ENCODE measurements at places on chromosomes 5 and 9.

- peak; percentile 9 for DNase-seq
These were observed 142.7 kb downstream of the MLLT3 start for GRCh38 chr9:20479419-20480155.

DNA sequence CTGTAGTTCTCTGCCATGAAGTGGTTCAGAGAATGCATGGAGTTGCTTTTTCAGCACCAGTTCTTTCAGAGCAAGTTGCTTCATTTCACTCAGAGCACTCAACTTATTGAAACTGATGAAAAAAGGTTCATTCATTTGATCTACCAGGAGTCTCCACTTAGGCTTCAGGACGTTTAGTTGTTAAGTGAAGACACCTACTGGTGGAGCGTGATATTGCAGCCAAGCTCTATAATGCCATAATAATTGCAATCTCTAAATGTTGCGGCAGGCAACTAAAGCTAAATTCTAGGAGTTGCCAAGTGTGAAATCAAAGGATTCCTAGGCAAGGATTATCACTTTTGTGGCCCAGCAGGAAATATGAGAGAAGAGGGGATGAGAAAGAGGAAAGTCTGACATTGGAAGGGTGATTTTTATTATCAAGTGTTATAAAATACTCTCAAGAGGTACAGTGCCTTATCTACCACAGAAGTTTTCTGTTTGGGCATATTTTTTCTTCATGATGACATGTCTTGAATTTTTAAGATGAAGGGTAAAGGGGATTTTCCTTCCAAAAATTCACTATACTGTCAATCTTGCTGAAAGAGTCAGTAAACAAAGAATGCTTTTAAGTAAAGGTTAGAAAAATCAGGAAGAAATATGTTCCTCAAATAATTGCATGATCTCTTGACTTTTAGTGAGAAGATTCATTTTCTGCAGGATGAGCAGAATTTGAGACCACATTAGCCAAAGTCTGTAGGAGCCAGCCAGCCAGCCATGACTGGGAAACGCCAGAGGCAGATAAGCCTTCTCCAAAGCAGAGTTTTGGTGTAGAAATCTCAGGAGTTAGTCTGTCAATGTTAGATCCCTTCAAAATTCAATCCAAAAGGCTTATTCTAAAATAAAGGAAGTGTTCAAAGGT is 83.4 kb downstream of the SH3PXD2B start:
- no peak for DNase-seq

DNA sequence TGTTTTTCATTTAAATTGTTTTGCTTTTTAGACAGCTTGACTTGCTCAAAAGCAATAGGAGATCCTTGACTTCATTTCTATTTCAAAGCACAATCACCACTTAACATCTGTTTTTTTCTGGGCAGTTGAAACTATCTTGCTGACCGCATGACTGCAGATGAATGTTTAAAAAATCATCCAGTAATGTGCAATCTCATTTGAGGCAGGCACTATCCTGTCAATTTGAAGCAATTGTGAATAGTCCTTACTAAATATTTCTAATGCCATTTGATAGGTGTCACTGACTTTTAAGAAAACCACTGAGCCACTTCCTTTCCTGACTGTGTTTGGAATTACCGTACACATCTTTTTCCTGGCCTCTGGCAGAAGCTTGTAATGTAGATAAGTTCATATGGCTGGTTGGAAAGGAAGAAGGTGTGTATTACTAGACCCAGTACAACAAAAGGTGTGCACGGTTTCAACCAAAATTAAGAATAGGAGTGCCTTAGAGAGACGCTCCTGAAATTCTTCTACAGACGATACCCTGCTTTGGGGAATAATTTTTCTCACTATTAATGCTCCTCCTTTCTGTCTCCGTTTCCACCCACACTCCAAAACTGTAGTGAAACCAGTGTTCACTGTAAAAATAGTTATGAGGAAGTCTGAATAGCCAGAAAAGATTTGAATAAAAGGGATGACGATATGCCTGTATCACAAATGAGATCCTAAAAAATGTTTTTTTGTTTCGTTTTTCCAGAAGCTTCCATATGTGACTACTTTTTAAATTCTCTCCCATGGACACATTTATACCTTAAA is 136.7 kb upstream of the MOCS2 start:
- no peak for DNase-seq

GRCh38 chr5:80468131-80468530 is 19.8 kb upstream of the FAM151B start:
- DNase-seq = no peak

DNA sequence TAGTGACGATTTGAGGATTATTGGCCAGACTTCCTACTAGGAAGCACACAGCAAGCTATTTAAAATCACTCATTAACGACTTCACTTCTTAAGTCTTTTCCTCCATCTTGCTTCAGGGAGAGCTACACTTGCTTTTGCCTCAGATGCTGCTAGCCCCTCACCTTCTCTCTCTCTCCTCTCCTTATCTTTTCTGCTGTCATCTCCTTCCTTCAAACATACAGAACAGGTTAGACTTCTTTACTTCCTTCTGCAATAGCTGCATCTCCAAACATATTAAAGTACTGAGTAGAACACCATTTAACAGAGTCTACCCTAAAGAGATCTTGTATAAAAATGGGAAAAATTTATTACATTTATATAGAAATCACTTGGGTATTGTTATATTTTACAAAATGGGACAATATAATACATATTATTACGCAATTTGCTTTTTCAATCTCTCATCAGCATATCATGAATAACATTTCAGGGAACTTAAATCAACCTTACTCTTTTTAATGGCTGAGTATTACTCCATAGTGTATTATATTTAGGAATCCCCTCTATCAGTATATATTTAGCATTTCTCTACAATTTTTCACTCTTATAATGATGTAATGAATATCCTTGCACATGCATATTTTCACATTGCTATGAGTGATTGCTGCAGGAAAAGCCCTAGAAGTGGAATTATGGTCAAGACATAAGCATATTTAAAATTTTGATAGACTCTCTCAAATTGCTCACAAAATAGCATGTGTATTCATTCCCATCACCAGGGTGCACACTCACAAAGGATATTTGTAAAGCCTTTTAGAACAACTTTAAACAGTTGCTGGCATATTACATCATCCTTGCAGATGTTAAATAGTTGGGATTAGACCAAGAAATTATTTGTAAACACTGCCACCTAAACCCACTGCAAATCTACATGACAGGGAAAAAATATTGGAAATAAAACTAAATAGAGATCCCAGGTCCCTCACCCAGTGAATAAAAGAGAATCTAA is 164.5 kb upstream of the NFIB start:
- DNase-seq = peak; percentile 34

GRCh38 chr5:178116143-178116885 is 3.0 kb downstream of the N4BP3 start:
- DNase-seq = peak; percentile 57

GRCh38 chr9:110128664-110129329 is 79.2 kb downstream of the C9orf152 start:
- DNase-seq = no peak

DNA sequence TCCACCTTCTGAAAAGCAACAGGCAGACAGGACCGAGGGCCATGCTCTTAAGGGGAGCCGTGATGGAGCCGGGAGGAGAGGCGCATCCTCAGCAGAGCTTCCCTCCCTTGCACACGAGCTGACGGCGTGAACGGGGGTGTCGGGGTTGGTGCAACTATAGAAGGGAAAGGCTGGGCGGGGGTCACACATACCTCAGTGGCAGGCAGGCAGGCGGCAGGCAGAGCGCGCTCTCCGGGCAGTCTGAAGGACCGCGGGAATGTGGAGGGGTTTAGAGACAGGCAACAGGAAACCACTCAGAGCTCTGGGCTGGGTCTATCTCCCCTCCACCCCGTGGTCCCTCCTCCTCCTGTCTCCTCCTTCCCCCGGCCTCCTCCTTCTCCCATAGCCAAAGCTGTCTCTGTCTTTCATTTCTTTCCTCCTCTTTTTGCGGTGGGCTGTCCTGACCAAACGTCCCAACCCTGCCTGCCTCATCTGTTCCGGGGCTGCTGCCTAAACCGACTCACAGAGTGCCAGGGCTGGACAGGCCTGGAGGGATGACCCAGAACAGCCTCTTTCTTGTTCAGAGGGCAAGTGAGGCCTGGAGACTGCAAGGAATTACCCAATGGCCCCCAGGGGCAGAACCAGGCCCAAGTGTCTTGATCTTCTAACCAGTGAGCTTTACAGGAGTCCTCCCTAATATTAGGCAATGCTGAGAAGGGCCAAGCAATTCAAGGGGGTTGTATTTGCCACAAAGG is at the start of gene SPARC:
Gene SPARC, minus strand, starts transcription at position 242 of the 734 bp plus-strand sequence. CDS start 10,727 bp downstream, outside the sequence.
- DNase-seq = peak; percentile 94

DNA sequence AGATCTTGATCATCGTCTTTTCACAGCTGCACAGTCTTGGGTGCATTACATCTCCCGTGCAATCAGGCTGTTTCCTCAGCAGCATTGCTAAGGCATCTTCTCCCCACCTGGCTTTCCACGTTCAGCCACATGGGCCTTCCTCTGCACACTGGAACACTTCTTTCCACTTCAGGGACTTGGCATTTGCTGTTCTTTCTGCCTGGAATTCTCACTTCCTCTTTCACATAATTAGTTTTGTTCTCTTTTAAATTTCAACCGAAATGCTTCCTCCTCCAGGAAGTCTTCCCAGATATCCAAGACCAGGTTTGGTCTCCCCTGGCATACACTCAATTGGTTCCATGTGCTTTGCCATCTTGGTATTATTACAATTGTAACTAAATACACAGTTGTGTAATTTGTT is 43.8 kb downstream of the WHRN start:
- DNase-seq = no peak

GRCh38 chr5:42250-42649 is 49.7 kb upstream of the PLEKHG4B start:
- DNase-seq = peak; percentile 7

DNA sequence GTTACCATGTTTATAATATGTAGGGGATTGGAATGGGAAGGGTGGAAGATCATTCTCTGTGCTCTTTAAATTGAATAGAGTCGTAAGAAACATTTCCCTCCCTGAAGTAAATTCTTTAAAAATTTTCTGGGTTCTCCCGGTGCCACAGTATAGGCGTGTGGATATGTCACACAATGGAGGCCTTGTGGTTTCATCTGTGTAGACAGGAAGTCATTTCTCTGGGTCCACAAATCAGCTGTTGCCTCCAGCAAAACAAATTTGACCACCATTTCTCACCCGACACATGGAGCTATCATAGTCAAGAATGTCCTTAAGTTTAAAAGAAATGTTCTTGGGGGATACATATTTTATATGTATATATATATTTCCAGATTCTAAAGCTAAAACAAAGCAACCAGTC is 17.4 kb downstream of the CEP78 start:
- DNase-seq = no peak

DNA sequence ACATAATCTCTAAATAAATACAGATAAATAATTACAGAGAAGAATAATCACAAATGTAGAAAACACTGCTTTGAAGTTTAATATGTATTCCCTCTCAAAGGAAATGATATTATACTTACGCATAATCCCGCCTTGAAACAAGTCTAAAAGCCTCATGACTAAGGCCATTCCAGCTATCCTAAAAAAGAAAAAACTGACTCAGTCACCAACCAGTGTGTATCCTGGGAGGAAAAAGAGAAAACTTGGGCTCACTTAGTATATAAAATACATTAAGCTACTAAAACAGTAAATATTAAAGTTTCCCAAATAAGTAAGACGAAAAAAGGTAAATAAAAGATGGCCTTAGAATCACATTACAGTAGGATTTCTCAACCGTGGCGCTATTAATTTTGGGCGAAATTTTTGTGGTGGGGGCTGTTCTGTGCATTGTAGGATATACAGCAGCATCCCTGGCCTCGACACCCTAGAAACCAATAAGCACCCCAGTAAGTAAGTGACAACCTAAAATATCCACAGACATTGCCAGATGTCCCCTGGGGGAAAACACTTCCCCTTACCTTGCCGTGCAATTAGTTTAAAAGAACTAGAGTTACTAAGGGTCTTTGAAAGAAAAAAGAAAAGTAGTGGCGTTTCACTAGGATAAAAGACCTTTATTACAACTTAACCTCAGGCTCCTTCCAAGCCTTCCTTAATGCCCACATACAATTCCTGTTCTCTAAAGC is 1.1 kb downstream of the HSPA9 start:
- no peak for DNase-seq

DNA sequence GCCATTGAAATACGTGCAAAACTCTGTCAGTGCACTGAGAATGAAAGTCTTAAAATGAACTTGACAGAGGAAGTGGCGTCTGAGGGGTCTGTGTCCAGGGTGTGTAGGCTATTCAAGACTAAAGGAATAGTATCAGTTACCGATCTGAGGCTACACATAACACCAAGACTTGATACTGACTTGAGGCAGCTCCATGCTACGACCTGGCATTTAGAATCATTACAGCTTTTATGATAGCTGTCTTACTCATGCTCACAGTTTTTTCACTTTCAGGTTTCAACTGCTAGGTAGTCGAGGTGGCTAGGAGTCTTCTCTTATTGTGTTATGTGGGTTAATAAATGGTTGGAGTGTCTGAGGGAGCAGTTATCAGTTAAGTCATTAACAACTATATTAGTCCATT is 92.8 kb upstream of the SLCO6A1 start:
- no peak for DNase-seq

- no peak for DNase-seq
These were observed 488.6 kb downstream of the TLR4 start for GRCh38 chr9:118192807-118193206.

DNA sequence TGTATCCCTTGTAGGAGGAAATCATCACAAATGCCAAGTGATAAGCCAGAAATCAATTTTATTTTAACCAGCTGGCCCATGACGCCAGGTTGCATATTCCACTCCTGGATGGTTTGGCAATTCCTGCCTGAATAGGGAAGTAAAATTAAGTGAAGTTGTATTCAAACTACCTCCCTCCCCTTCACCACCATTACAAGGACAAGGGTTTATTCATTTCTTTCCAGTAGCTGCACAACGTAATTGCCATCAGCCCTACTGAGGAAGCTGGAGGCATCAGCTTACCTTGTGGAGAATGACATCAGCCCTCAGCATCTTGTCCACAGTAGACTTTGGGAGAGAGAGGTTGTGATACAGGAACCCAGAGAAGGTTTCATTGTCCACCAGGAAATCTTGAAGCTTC is 66.6 kb downstream of the ABCA1 start:
- DNase-seq = no peak

DNA sequence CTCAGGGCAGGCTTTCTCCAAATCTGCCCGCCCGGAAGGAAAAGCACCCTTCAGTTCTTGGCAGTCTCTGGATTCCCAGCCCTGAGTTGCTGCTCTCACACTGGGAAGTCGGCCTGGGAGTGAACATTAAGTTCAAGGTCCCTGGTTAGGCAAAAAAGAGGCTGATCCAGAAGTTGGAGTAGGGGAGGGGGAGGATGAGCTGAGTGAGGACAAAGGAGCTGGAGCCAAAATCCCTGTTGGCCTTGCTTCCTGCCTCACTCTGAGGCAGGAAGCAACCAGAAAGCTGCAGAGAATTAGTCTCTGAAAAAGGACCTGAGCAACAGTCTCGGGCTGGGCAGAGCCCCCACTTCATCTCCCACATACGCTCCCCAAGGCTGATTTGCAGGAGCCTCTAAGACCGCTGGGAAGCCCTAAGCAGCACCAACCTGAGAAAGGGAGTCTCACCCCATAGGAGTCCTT is 15.0 kb upstream of the RPS14 start:
- peak; percentile 92 for DNase-seq

GRCh38 chr5:10233505-10233904 is 16.2 kb downstream of the ATPSCKMT start:
- peak; percentile 59 for DNase-seq

GRCh38 chr5:160092960-160093707 is 26.1 kb downstream of the PWWP2A start:
- no peak for DNase-seq

- DNase-seq = no peak
These were observed 2.3 kb downstream of the WDR38 start for GRCh38 chr9:124855566-124855943.

Measured in lung (tissue), 17 donors.